SW 1271 (cell line): ENCODE measurements at places on chromosomes 2 and 18.

DNA sequence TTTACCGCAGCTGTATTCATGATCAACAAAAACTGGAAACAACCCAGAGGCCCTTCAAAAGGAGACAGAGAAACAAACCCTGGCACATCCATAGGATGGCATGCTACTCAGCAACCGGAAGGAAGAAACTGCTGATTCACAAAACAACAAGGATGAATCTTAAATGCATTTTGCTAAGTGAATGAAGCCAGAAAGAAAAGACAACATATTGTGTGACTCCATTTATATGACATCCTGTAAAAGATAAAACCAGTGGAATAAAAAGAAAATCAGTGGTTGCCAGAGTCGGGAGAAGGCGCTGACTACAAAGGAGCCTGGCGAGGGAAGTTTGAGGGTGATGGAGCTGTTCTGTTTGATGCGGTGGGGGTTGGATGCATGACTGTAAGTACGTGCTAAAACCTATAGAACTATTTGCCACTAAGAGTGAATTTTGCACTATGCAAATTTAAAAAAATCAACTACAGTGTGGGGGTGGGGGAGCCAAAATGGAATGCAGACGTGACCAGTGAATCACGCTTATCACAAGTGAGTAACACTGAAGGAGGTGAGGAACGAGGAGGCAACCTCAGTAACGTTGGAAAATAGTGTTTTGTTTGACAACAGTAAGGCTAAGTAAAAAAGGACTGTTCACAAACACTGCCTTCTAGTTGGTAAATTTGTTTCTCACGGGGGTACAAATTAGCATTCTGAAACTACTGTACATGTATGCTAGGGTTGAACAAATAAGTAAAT, 108.9 kb downstream of the INHBB start:
- no peak for DNase-seq

DNA sequence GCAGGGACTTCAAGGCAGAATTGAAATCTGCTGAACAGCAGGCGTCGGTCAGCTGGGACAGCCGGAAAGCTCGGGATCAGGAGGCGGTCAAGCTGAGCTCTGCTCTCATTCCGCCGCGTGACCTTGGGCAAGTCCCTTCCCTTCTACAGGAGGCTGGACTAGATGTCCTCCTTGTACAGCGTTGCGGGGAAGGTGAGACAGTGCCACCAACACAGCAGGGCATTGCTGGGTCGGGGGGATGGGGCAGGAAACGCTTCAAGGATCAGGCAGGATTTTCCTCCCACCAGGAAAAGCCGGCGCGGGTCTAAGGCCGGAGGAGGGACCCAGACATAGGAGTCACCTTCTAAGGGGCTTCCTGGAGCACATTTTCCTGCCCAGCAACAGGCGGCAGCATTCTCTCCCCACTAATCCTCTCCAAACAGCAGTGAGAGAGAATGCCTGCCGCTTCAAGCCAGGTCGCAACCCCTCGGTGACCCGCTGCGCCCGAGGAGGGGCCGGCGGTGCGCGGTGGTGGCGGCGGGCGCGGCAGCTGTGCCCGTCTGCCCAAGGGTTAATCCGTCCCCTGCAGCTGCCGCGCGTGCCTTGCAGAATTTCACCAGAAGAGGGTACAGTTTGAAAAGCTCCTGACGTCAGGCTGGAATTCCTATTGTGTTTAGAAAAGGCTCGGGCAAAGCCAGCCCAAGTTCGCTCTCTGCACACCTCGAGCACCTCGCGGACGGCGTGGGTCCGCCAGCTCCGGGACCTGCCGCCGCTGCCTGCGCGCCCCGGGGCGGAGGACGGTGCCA, at the start of gene KCNF1:
Gene KCNF1 (plus strand): TSS at position 644 of the 785 bp plus-strand sequence. CDS start 493 bp downstream, outside the sequence.
- DNase-seq: peak; percentile 61

DNA sequence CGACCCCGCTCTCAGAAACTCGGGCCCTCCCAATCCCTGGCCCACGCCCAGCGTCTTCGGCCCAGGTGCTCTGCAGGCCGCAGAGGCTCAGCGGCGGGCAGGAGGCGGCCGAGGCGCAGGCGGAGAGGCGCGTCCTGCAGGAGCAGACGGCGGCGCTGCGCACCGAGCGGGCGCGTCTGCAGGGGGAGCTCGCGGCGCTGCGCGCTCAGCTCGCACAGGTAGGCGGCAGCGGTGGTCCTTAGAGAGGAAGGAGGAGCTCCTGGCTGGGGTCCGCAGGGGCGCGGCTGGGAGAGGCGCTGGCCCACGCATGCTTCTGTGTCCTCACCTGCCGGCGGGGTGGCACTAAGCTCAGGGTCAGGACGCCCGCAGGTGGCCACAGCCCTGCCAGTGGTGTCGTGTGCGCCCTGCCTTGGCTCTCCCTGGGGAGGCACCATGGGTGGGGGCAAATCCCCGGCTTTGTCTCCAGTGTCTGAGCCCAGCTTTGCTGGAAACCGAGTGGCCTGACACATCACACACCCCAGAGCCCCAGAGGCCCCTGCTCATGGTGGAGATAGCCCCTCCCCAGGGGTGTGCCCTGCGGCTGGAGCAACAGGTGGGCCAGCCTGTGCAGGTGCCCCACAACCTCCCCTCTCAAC, 14.9 kb upstream of the SNED1 start:
- DNase-seq: no peak

- no peak for DNase-seq
Observed at GRCh38 chr2:60560734-60561644, 7.5 kb upstream of the BCL11A start.

GRCh38 chr18:9711361-9712129, 3.4 kb downstream of the RAB31 start:
- DNase-seq: no peak

GRCh38 chr2:56582570-56582969, 398.8 kb downstream of the CCDC85A start:
- DNase-seq: no peak

- DNase-seq: no peak
Observed at GRCh38 chr2:76684756-76685155, 837.4 kb downstream of the LRRTM4 start.

DNA sequence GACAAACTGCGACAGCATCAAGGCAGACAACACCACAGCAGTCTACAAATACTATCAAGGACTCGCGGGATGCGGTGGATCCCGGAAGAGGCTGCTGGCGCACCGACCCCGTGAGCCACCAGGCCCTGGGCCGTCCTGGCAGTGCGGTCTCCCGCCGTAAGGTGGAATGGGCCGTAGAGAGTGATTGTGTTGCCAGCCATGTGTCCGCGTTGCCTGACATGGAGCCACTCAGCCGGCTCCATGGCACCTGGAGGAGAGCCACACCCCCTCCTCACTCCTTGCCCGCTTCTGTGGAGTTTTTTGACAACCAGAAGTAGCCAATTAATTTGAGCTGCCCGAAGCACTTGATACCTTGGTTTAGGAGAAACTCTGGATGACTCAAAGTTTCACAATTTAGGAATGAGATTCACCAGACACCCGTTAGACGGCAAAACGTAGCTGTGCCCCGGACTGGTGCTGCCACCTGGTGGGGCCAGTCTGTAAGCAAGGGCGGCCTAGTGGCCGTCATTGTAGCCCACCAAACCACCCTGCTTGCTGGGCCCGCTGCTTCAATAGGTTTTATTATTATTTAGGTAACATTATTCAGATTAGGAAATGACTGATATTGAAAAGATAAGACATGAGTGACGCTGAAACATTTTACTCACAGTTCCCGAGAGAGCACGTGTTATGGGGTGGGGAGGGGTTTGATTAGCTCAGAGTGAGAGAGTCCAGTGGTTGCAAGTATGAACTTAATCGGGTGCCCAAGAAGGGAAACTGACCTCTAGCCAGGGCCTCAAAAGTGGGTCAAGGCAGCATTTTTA, 10.2 kb upstream of the IMP4 start:
- DNase-seq: peak; percentile 67

DNA sequence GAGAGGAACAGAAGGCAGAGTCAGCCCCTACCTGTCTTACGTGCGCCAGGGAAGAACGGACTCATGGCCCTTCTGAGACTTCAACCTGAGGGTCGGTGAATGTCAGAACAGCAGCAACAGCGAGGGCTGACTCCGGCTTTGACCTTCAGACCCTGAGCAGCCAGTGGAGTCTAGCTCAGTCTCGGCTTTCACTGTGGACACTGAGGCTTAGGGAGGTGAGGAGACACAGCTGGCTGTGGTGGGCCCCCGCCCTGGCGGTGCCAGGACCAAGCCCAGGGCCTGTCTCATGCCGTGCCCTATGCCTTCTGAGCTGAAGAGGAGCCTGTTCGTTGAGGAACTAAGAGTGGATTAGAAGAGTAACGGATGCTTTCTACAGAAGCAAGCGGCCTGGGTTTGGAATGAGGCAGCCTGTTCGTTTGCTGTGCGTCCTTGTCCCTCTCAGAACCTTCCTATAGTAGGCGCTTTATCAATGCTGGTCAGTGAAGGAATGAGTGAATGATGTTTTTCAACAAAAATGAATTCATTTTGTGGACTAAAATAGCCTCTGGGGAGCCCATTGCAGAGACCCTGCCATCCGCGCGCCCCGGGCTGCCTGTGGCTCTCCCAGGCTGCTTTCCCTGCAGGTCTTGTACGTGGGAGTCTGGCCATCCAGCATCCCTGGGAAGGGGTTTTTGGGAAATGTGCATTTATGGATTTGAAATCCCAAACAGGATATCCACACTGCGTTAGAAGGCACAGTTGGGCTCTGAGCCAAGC, 38.9 kb downstream of the ASB1 start:
- no peak for DNase-seq

- DNase-seq: no peak
Observed at GRCh38 chr2:16653799-16654198, 11.8 kb downstream of the CYRIA start.

- DNase-seq: no peak
Observed at GRCh38 chr2:203578759-203579643, 43.9 kb upstream of the RAPH1 start.

DNA sequence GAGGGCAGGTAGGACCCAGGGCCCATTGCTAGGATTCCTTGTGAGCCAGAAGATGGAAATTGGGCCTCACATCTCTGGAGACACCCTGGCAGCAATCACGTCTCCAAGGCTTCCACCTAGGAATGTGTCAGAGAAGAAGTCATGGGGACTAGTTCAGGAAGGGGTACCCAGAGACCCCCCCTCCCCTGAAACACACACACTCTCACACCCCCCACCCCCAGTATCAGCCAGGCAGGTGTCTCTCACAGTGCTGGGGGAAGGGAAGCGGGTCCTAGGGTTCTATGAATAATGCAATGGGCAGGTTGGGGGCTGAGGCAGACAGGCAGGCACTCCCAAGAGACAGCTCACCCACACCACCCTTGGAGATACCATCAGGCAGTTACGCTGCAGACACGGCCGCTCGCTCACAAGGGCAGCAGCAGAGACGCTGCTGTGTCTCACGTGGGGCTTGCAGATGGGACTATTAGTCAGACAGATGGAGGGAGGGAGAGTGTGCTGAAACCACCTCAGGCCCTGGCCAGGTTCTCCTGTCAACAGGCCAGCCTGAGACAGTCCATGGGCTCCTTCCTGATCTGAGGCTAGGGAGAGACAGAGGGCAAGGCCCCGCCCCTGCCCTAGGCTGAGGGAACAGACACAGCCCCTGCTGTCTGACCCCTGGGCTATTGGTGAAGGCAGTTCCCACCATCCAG, 134.6 kb downstream of the CYP26B1 start:
- no peak for DNase-seq

- DNase-seq: no peak
Observed at GRCh38 chr2:221610255-221610654, 38.2 kb upstream of the EPHA4 start.

- no peak for DNase-seq
Observed at GRCh38 chr18:31830686-31831085, 70.0 kb upstream of the SLC25A52 start.

DNA sequence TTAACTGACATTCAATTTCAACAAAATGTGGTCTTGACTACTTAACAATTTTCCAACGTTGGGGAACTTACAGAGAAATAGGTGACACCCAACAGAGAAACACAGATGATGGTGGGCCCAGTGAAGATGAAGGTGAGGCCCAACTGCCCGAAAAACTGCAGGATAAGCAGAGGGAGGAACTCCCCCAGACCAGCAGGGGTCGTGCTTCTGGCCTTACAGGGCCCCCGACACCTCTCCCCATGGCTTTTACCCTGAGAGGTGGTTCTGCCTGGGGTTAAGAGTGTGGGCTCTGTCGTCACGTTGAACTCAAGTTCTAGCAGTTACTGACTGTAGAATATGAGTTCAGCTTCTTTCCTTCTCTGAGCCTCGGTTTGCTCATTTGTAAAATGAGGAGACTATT, 119.5 kb upstream of the SMIM21 start:
- no peak for DNase-seq

DNA sequence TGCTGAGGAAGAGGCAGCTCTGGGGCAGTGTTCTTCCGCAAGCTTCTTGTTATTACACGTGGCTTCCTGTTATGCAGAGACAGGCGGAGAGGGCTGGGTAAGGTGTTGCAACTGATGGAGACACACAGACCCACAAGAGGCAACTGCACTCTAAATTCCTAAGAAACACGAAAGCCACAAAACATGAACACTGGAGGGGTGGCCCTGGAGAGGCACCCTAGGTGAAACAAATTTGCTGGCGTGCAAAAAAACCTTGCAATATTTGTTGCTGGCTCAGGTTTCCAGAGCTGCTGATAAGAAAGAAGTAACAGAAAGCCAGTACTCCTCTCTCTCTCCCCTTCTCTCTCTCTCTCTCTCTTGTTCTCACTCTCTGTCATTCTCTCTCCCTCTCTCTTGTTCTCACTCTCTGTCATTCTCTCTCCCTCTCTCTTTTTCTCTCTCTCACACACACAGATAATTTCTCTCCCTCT, 31.8 kb downstream of the ARHGAP25 start:
- no peak for DNase-seq

DNA sequence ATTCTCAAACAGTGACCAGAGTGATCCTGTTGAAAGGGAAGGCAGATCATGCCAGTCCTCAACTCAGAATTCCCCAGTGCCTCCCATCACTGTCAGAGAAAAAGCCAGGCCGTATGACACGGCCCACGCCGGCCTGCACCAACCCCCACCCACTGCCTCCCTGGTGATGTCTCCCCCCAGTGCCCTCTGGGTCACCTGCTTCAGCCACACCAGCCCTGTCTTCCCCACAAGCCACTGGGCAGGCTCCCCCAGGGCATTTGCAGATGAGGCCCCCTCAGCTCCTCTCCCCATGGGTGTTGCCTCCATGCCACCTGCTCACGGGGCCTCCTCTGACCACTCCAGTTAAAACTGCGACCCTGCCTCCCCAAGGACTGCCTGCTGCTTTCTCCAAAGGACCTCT, 169.8 kb downstream of the SH3RF3 start:
- no peak for DNase-seq

DNA sequence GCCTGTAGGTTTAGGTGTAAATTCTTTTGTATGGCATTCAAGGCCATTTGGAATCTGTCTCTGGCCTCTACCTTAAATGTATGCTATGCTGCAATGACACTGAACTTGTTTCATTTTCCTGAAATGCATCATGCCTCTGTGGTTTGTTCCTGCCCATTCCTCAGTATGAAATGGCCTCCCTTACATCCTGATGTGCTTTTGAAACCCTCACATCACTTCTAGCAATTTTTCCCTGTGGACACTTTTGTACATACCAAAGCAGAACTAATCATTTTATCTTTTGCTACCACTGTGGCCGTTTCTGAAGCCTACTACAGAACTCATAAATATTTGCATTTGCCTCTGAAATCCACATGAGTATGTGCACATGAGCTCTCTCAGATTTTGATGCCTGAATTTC, 557.2 kb downstream of the ERBB4 start:
- DNase-seq: no peak

GRCh38 chr2:143530758-143531157, 401.5 kb downstream of the ARHGAP15 start:
- no peak for DNase-seq

- DNase-seq: no peak
Observed at GRCh38 chr2:234025466-234025865, 25.0 kb upstream of the SPP2 start.

GRCh38 chr2:121336528-121337294, 51.7 kb upstream of the TFCP2L1 start:
- no peak for DNase-seq

GRCh38 chr18:21820033-21820810, 79.6 kb downstream of the MIB1 start:
- peak; percentile 43 for DNase-seq

GRCh38 chr2:226256237-226256636, 543.4 kb downstream of the IRS1 start:
- DNase-seq: no peak
